ENCODE measurements at places on chromosomes 6 and 20. TPM values are rescaled to one million over a fixed set of nuclear protein-coding genes. Genes with fewer than 3 reads are reported as not detected.

The MYH7B gene
- total RNA-seq, result 0.19 TPM

The C4B gene
- 1.9 TPM for total RNA-seq

The DTD1 gene
- total RNA-seq, result 53.1 TPM

The TAF11 gene
- 18.2 TPM for total RNA-seq

The PRRT1 gene
- total RNA-seq, result 4.7 TPM

The CLDN20 gene
- not detected for total RNA-seq

The ACOT13 gene
- total RNA-seq, result 18.7 TPM

The ZNF831 gene
- not detected for total RNA-seq

The MUC22 gene
- not detected for total RNA-seq

The MAP3K7 gene
- total RNA-seq, result 27.9 TPM

The IL17F gene
- not detected for total RNA-seq

The DEFB124 gene
- not detected for total RNA-seq

The SLC22A3 gene
- not detected for total RNA-seq

The DLK2 gene
- total RNA-seq, result 2.4 TPM

The PCK1 gene
- not detected for total RNA-seq

The PAX1 gene
- not detected for total RNA-seq

The DNAH8 gene
- not detected for total RNA-seq

The KHDC1L gene
- total RNA-seq, result not detected

The BPIFA1 gene
- total RNA-seq, result not detected

The RNF182 gene
- 4.0 TPM for total RNA-seq

The PRL gene
- not detected for total RNA-seq

The TMEM14C gene
- 138 TPM for total RNA-seq

The TRIM31 gene
- not detected for total RNA-seq

The OR2J3 gene
- not detected for total RNA-seq

The PLCB1 gene
- 19.1 TPM for total RNA-seq

The PI3 gene
- total RNA-seq, result not detected

The RAB44 gene
- total RNA-seq, result not detected

The ULBP2 gene
- 17.9 TPM for total RNA-seq

The SASH1 gene
- 90.6 TPM for total RNA-seq

The ADGB gene
- total RNA-seq, result not detected

The LEMD2 gene
- total RNA-seq, result 46.4 TPM

The TPD52L1 gene
- 36.8 TPM for total RNA-seq

The C6orf15 gene
- total RNA-seq, result not detected

The PRR18 gene
- not detected for total RNA-seq

The TMEM14B gene
- total RNA-seq, result 96.6 TPM

The CRIP3 gene
- not detected for total RNA-seq

The VSTM2L gene
- total RNA-seq, result 0.16 TPM

The ACSS1 gene
- total RNA-seq, result 1.4 TPM

The OPRL1 gene
- 0.90 TPM for total RNA-seq

The UST gene
- total RNA-seq, result 16.7 TPM

The POLH gene
- total RNA-seq, result 48.3 TPM

The ZNF311 gene
- total RNA-seq, result 0.15 TPM

The HEY2 gene
- not detected for total RNA-seq

The PAK5 gene
- total RNA-seq, result not detected

The SAMD3 gene
- total RNA-seq, result 1.6 TPM
